ENCODE measurements at places on chromosomes 6 and 20.
A peak's percentile ranks its signal among the peaks of the same experiment; 100 is the strongest.

DNA sequence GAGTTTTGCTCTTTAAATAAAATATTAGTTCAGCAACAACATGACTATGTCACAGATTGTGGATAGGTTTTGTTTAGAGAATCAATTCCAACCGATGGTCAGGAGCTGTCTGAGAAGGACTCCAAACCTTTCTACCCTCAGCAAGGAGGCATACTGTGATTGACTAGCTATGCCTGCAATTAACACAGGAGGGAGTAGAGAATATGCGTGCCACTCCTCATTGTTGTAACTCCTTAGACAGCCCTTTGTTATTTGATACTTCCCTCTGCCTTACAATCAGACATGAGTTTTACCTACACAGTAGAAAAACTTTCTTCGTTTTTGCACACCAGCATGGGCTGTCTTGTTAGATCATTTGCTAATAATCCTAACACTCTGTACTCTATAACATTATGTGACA, 796.5 kb downstream of the PRIM2 start:
- DNase-seq, result no peak

GRCh38 chr6:53926505-53926904, 131.7 kb downstream of the LRRC1 start:
- DNase-seq, result no peak

DNA sequence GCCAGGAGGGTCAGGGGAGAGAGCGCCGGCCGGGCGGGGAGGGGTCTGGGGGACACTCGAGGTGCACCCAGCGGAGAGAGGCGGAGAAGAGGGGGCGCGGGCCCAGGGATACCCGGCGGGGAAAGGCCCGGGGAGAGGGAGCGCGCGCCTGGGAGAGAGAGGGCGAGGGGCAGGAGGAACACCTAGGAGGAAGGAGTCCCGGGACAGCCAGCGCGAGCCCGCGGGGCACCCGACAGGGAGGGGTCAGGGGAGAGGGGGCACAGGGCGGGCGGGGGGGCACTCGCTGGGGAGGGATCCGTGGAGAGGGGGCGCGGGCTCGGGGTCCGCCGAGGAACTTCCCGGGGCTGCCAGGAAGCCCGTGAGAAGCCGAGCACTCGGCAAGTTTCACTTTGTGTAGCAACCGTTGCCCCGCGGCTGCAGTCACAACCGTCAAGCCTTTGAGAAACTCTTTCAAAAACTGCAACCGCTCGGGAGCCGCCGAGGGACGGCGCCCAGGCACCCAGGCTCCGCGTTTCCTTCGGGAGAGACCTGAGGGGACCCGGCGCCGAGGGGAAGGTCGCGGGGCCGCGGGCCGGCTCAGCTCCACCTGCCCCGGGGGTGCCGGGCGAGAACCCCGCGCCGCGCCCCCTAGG, 471 bp downstream of the EZR start:
- peak; percentile 93 for DNase-seq

GRCh38 chr6:87700397-87701343, 1.4 kb downstream of the AKIRIN2 start:
- peak; percentile 63 for DNase-seq

DNA sequence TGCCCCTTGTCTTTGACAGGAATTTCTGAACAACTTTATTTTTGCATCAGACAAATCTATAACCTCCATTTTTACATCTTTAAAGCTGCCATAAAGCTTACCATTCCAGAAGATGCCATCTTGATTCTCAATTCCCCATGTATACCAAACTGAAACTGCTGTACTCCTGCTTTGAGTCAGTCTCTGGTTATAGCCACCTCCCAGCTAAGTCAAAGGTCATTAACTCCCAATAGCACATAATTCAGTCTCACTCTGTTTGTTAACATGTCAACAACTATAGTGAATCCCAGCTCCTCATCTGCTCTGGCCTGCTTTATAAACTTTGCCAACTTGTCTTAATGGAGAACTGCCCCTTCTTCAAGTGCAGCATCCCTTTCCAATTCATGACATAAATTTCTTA, 343.6 kb downstream of the FRK start:
- DNase-seq, result no peak

DNA sequence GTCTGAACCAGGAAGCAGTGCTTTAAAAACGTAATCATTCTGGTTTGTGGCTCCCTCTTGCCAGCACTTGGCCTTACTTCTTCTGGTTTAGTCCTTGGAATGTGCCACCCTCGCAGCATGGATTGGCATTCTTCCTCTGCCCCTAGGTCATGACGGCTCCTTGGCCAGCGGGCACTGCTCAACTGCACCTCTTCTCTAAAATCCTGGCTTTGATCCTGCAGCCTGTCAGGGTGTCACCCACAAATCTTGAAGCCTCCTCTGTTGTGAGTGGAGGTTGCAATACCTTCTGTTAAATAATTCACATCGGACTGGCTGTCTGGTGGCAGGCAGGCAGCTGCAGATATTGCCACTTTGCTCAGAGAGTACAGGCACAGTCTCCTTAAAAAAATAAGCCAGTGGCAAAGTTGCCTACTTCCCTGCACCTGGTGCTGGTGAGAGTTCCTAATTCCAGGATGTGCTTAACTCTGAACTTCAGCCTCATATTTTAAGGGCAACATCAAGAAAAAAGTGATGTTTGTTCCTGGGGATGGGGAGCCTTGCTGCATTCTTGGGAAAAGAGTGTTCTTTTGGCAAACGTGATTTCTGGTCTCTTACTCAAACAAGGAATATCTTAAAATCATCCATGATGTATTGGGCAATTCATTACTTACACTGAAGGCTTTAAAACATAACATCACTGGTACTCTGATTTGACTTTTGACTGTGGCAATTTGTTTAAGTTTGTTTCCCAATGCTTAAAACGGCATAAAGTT, 179.8 kb downstream of the FOXA2 start:
- no peak for DNase-seq

All from activated CD4-positive, alpha-beta T cell treated with anti-CD3 and anti-CD28 coated beads, Interleukin-2, amount 10 ng/mL, durations not matched to agents 24 days and 14 days (primary cell).